ENCODE measurements at places on chromosomes 3 and 15.

DNA sequence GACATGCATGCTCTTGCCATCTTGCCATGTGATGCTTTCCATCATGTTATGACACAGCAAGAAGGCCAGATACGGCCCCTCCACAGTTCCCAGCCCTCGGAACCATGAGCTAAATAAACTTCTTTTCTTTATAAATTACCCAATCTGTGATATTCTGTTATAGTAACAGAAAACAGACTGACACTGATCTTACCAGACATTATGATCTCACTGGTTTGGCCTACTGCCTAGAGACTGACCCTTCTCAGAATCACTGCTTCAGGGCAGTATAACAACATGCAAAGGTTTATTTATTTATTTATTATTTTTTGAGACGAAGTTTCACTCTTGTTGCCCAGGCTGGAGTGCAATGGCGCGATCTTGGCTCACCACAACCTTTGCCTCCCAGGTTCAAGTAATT is 14.0 kb downstream of the ZNF619 start:
- DNase-seq: no peak

DNA sequence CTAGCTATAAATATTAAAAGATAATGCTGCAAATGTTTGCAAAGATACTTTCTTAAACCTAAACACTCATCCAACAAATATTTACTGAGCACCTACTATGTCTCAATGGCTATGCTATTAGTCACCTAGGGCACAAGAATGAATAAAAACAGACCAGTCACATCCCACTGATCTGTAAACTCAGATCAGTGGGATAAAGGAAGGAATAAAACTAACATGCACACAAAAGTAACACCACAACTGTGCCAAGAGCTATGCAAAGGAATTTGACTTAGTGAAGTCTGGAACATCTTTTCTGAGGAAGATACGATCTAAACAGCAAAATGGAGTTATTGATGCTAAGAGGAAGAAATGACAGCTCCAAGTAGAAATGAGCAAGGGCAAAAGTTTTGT is 56.6 kb downstream of the CBLB start:
- no peak for DNase-seq

DNA sequence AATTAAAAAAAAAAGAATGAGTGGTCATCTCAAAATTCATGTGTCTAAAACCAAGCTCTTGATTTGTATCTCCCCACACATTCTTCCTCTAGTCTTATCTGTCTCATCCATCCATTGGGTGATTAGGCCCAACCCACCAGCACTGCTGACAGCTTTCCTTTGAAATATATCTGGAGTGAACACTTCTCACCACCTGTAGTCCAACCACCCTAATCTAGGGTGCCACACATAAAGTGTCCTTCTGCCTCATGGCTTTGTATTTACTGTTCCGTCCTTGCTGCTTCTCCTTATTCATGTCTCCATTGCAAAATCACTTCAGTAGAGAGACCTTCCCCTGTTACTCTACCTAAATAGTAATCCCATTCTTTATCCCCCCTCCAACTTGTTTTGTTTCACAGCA is 82.4 kb upstream of the PTX3 start:
- no peak for DNase-seq

DNA sequence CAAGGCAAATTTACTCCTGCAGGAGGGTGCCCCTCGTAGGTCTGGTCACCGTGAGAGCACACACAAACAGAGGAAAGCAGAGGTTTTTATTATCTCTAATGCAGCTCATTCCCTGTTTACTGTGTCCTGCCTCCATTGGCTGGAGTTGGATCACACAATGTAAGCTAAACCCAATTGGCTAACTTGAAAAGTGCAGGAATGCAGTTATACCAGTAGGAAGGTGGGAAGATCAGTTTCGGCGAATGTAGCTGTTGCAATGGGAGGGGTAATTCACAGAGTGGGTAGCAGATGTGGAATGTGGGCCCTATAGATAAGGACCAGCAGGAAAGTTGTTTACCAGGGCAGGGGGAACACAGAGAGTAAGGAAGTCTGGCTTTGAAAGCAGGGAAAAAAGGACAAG is 42.5 kb upstream of the NPAP1 start:
- DNase-seq: no peak

DNA sequence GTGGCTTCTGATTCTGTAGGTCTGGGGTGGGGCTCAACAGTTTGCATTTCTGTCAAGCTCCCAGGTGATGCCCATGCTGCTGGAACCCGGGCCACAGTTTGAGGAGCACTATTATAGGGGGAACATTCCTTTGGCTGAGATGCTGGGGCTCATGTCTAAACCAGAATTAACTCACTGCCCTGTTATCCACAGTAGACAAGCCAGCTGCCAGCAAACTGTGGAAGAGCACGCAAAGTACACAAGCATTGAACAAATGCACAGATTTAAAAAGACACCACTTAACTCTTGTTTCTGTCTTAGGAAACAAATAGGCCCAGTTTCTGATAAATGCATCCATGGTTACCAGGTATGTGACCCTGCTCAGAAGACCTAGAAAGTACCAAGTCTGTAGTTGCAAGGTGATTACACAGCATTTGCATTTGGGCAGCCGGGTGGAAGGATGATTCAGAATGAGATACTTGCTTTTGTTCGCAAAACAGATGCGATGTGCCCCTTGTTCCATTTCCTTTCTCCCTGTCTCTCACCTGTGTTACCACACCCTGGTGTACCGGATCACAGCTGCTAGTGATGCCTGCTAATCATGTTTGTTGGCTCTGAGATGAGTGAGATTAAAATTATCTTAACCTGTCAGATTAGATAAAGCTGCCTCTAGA is 12.4 kb downstream of the GYG1 start:
- no peak for DNase-seq

- no peak for DNase-seq
Measured at GRCh38 chr3:88033079-88033478, 25.7 kb downstream of the CGGBP1 start.

- DNase-seq: no peak
Measured at GRCh38 chr15:80721476-80721875, 26.4 kb downstream of the ABHD17C start.

GRCh38 chr15:98226578-98226977 is 266.1 kb downstream of the ARRDC4 start:
- DNase-seq: no peak

DNA sequence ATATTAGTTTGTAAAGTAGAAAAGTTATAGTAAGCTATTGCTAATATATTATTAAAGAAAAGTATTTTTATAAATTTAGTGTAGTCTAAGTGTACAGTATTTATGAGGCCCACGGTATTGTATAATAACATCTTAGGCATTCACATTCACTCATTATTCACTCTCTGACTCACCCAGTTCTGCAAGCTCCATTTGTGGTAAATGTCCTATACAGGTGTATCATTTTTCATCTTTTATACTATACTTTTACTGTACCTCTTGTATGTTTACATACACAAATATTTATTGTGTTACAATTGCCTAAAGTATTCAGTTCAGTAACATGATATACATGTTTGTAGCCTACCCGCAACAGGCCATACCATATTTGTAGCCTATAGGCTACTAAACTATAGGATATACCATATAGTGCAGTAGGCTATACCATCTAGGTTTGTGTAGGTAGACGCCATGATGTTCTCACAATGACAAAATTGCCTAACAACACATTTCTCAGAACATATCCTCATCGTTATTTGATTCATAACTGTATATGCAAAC is 246.8 kb upstream of the ALCAM start:
- no peak for DNase-seq

- peak; percentile 15 for DNase-seq
Measured at GRCh38 chr3:189369636-189370035, 197.9 kb downstream of the TPRG1 start.

GRCh38 chr15:95327183-95327525 is 1003.3 kb upstream of the NR2F2 start:
- peak; percentile 44 for DNase-seq

GRCh38 chr3:107881509-107881908 is 209.3 kb downstream of the CD47 start:
- no peak for DNase-seq

DNA sequence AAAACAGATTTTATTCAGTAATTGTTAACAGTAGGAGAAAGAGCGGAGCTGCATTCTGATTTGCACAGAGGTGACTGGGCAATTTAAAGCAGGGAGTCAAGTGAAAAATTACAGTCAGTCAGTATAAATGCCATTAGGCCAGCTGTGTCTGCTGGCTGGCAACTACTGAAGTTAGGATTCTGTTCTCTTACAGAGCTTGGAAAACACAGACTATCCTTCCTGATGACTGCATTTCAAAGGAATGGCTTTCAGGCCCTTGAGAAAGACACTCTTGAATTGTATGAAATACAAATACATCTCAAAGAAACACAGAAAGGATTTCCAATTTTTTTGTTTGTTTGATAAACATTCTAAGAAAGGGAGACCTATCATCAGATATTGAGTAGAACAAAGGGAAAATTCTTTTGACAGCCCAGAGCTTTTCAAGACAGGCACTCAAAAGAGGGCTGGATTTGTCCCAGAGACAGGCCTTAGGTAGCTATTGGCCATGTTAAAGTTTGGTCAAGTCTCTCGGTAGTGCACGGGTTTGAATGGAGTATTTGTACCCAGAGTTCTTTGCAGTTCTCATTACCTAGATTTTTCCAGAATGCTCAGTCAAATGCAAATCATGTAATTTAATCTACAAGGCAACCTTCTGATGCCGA is 551.2 kb upstream of the CCDC54 start:
- DNase-seq: no peak

- DNase-seq: no peak
Measured at GRCh38 chr3:39108200-39108710, 775 bp downstream of the TTC21A start.

DNA sequence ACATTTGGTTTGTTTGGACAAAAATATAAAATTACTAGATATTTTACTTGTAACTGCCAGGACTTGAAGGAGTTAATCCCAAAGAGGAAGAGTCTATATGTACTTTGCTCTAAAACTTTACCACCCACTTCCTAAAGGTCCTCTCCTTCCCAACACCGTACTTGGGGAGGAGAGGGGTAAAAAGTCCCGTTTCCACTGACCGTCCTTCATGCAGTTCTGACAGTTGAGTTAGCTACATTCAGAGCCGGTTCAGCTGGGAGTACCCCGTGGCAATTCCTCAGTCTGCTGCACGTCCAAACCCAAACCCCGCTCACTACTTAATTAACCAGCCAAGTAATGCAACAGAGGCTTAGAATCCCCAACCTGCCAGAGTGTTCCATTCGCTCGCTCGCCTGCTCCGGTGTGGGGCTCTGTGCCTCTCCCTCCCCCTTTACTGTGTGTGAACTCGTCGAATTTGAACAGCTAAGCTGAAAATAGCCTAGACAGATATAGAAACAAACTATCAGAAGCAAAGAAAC is 519.7 kb downstream of the FOXP1 start:
- DNase-seq: peak; percentile 12

- DNase-seq: no peak
Measured at GRCh38 chr3:49638445-49638844, 35.7 kb upstream of the APEH start.

DNA sequence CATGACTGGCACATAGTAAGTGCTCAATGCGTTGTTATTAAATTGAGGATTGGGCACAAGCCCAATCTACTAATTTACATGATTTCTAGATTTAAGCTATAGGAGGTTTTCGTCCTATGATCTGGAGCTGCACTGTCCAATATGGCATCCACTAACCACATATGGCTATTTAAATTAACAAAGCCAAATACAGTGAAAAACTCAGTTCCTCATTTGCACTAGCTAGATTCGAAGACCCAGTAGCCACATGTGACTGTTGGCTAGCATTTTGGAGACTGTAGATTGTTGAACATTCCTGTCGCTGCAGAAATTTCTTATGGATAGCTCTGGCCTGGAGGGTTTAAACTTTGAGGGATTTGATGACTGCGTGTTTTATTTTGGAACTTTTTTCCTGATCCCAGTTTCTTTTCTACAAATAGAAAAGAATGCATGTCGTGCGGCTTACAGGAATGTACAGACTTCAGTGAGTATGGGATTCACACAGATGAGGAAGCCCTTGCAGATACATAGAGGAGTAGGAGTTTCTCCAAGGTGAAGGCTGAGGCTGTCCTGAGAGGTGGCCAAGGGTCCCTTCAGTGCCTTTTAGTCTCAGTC is 82.8 kb downstream of the SLCO3A1 start:
- DNase-seq: no peak
